ENCODE measurements at places on chromosomes 13 and 19.

DNA sequence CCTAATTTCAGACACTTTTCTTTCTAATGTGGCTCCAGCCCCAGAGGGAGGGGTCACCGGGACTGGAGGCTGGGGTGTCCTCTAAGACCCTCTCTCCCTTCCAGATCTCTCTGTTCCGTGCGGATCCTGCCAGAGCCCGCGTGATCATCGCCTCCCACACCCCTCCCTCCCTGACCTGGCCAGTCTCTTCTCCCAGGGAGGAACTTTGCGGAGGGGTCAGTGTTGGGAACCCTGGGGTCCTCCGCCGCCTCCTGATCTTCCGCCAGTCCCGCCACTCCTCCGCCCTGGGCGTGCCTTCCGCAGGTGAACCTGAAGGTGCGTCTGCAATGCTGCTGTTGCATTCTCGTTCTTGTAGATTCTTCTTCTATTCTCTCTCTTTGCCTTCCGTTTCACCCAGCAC is 9.1 kb downstream of the SOX21 start:
- DNase-seq = no peak

GRCh38 chr13:45103449-45103848 is 16.9 kb upstream of the GTF2F2 start:
- no peak for DNase-seq

- peak; percentile 16 for DNase-seq
These were observed 22.4 kb downstream of the GTF2F2 start for GRCh38 chr13:45142440-45143345.

GRCh38 chr19:40416918-40417642 is 3.9 kb upstream of the PRX start:
- no peak for DNase-seq

DNA sequence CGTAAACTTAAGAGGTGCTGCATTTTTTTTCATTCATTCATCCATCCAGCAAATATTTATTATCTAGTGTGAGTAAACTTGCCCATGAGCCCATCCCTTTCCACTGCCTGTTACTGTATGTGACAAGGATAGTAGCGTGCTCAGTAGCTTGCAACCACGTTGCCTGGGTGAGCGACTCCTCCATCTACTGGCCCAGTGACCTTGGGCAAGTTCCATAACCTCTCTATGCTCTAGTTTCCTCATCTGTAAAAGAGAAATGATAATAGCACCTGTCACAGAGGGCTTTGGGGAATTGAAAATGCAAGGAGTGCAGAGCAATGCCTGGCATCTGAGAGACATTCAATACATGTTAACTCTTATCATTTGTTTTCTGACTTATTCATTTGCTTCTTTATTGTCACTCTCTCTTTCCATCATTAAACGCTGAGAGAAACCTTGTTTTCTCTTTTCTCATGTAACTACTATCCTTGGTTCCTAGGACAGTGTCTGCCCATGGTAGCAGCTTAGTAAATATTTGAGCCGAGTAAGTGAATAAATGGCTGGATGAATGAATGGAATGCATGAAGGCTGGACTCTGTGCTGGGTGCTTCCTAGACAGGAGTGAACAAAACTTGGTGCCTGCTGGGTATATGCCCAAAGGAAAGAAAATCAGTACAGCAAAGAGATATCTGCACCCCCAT is 19.9 kb downstream of the LRCH1 start:
- DNase-seq = no peak

DNA sequence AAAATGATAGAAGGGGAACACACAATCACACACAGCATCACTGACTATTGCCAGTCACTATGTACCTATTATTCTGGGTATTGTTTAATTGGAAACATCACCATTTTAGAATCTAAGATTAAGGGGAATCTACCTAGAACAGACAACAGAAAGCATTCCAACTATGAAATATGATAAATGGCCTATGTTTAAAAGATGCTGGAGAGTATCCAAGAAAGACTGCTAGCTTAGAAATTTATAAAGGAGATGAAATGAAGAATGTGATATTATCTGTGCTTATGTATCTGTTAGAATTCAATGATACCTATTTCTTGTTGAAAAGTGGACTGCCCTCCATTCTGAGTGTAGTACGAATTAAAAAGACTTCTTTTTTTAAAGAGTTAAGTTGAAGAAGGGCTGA is 50.5 kb downstream of the KCNRG start:
- DNase-seq = no peak

- DNase-seq = no peak
These were observed 394.4 kb downstream of the SPRY2 start for GRCh38 chr13:79946556-79946955.

GRCh38 chr13:74073274-74073673 is 60.9 kb downstream of the KLF12 start:
- DNase-seq = no peak

- DNase-seq = no peak
These were observed 13.1 kb downstream of the PCID2 start for GRCh38 chr13:113195360-113195759.

- DNase-seq = no peak
These were observed 1.4 kb downstream of the PTH2 start for GRCh38 chr19:49421878-49422202.

DNA sequence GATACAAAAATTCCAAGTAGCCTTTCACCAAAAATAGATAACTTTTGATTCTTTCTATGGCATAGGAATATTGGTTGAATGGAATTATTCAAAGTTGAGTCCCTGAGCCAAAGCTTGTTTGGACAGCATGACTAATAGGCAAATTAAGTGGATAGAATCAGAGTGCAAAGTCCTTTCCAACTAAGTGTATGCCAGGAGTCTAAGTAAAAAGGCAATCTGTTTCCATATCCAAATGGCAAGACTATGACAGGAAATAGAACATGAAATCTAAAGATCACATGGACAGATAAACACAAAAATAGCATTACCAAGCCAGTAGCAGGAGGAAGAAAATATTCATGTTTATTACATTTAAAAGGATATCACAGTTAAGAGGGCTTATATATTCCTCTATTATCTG is 804.6 kb downstream of the SLITRK6 start:
- no peak for DNase-seq

DNA sequence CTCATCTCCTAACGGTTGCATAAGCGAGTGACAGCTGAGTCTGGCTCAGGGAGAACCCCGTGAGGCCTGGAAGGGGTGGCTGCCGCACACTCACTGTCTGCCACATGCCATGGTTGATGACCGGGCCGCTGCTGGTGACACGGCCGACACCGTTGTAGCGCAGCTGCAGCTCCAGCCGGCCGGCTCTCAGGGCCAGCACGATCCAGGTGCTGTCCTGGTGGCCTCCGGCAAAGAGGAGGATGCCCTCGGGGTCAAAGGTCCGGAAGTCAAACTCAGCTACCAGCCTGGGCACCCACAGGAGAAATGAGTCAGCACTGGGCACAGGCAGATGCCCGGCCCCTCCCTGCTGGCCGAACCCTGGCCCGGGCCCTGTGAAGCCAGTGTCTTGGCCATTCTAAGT is 31.7 kb downstream of the GAS6 start:
- no peak for DNase-seq

DNA sequence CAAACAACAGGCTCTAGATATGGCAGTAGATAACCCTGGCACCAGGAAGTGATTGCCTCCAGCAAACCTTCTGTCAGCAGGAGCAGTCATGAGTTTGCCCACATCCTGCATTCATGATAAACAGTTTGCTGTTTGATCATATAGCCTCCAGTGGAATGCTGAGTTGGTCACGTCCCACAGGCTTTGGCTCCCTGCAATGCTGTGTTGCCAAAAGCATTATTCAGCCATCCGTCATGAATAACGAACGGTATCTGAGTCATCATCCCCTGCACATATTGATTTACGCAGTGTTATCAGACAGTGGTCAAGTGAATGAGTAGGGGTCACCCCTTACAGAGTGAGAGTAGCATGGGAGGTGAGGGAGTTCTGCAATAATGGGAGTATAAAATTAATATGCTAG is 21.9 kb upstream of the ZNF432 start:
- DNase-seq = no peak

GRCh38 chr13:21330126-21330861 is 128.8 kb downstream of the ZDHHC20 start:
- no peak for DNase-seq

GRCh38 chr13:50955241-50955640 is 45.6 kb downstream of the RNASEH2B start:
- DNase-seq = no peak

- no peak for DNase-seq
These were observed 1086.7 kb downstream of the EFNB2 start for GRCh38 chr13:105448811-105449210.

DNA sequence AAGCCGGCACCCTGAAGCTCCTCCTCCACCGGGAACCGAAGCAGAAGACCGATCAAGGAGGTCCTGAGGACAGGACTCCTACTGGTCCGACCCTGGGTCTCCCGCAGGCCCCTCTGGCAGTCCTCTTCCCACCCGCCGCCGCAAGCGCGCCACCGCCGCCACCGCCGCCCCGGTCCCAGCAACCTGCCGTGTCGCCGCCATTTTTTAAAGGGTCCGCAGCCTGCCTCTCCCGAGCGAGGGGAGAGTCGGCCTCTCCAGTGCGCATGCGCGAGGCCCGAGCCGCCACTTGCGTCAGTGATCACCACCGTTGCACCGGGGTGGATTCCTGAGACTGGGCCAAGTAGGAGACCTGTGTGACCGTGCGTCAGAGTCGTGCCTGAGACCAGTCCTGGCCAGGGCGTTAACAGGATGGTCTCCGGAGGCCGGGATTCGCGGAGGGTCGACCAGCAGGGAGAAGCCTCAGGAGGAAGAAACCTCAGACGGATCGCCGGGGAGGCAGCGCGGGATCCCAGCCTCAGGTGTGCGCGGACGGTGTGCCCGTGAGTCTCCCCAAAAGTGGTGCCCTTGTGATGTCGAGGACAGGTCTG is 51.6 kb downstream of the ZNF146 start:
- DNase-seq = no peak

DNA sequence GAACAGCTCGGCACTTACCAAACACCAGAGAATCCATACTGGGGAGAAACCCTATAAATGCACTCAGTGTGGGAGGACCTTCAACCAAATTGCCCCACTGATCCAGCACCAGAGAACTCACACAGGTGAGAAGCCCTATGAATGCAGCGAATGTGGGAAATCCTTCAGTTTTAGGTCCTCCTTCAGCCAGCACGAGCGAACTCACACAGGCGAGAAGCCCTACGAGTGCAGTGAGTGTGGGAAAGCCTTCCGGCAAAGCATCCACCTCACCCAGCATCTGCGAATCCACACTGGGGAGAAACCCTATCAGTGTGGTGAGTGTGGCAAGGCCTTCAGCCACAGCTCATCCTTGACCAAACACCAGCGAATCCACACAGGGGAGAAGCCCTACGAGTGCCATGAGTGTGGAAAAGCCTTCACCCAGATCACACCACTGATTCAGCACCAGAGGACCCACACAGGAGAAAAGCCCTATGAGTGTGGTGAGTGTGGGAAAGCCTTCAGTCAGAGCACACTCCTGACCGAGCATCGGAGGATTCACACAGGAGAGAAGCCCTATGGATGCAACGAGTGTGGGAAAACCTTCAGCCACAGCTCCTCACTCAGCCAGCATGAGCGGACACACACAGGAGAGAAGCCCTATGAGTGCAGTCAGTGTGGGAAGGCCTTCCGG is 8.3 kb downstream of the ZNF135 start:
- DNase-seq = no peak

DNA sequence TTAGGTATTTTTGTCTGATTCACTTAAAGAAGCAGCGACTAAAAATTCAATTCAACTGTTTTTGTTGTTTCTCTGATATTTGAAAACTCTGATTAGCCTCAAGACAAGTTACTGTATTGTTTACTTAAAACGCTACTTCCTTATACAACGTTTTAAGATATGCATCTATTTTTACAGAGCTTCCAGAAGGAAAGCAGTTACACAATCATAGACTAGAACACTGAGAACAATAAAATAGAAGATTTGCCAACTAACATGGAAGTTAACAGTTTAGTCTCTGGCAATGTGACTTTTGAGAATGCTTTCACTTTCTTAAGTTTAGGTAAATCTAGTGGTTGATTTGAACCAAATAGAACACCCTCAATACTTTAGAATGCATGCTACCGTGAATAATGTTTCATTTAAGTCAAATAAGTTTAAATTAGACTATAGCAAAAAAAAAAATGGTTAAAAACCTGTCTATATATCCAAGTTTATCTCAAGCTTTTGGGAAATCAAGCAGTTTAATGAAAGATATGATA is 614.8 kb downstream of the DACH1 start:
- no peak for DNase-seq

- no peak for DNase-seq
These were observed 64.5 kb upstream of the MED4 start for GRCh38 chr13:48159401-48159800.

- no peak for DNase-seq
These were observed 24.9 kb downstream of the MICOS13 start for GRCh38 chr19:5655412-5655811.

GRCh38 chr13:37194428-37194861 is 89.0 kb upstream of the CSNK1A1L start:
- no peak for DNase-seq
